ENCODE measurements at places on chromosomes 5 and 9. TPM values are rescaled to one million over a fixed set of nuclear protein-coding genes. Genes with fewer than 3 reads are reported as not detected.

DNA sequence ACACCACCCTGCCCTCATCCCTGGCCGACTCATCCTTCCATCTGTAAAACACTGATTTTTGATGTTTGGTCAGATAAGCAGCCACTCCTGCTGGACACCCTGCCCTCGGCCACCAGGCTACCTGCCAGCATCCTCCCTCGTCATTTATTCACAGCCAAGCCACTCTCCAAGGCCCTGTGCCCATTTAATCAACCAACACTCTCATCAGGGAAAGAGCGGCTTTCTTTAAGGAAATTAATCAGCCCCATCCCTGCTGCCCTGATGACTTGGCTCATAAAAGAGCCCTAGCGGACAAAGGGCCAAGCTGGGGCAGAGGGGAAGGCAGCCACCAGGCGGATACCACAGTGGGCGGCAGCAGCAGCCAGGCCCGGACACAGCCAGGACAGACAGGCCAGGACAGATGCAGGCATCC is 52.4 kb downstream of the GOLM1 start:
- peaks cover 9% of the 10 kb centered on the region for H3K4me1 ChIP-seq
- H3K36me3 ChIP-seq, result no peaks in the 10 kb centered on the region
- no peak for DNase-seq
- H3K4me3 ChIP-seq, result no peak overlapping the region
- no peaks in the 10 kb centered on the region for H3K27me3 ChIP-seq

- no peak overlapping the region for H3K27ac ChIP-seq
- H3K27me3 ChIP-seq, result no peaks in the 10 kb centered on the region
- H3K4me1 ChIP-seq, result peaks cover 7% of the 10 kb centered on the region
- H3K36me3 ChIP-seq, result no peaks in the 10 kb centered on the region
- H3K4me3 ChIP-seq, result no peak overlapping the region
Observed at GRCh38 chr5:16568875-16569580, 47.8 kb downstream of the RETREG1 start.

GRCh38 chr5:116157902-116158301 is 73.1 kb downstream of the COMMD10 start:
- no peaks in the 10 kb centered on the region for H3K27me3 ChIP-seq
- no peak overlapping the region for H3K4me3 ChIP-seq
- H3K27ac ChIP-seq, result no peak overlapping the region
- no peaks in the 10 kb centered on the region for H3K36me3 ChIP-seq
- no peaks in the 10 kb centered on the region for H3K4me1 ChIP-seq
- DNase-seq, result no peak

Gene SH3TC2
- total RNA-seq, result 2.0 TPM

Data from thyroid gland (tissue), 4 donors.